ENCODE measurements at places on chromosomes 1 and 21. TPM values are rescaled to one million over a fixed set of nuclear protein-coding genes. Genes with fewer than 3 reads are reported as not detected.

DNA sequence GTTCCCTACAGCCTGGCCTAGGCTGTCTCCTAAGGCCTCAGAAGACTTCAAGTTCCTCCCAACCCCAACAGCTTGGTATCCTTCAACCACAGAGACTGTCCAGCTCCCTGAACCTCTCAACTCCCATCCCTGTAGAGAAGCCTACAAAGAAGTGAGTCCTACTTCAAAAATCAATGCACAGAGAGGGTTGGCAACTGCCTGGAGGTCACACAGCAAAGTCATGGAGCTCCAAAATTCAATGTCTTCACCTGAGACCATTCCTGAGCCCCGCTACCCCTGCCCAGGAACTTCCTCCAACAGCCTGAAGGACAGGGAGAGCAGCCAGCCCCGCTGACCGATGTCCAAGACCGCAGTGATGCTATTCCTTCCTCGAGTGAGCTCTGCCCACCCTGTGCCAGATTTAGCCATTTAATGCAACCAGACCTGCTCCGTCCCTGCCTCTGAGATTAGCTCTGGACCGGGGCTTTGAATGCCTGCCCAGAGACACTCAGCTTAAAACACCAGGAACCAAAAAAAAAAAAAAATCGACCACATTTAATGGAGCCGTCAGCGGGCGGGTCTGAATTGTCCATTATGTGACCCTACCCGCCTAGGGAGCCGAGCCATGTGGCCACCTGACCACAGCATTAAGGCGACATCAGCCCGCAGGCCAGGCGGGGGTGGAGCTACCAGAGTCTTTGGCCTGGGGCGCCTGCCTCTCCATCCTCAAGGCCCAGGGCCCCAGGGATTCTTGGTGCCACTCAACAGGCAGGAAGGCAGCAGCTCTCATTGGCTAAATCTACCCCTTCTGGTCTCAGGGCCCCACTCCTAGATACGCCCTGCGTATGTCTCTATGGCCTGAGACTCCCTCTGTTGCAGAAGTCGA is 148.6 kb downstream of the SYF2 start:
- no peak for DNase-seq

DNA sequence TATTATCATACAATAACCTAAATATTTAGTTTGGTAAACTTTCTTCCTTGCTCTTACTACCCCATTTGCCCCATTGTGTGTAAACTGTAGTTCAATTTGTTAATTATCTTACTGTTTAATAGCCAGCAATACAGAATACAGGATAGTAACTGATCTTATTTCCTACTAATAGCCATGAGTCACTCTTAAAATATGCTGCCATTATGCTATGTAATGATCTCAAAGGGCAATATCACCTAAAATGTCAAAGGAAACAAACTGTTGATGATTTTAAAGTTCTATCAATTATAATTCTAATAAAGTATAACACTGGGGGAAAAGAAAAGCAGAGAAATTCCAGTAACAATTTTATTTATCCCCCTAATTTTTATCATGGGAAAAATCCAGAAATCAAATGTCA is 4.3 kb downstream of the SLC30A1 start:
- no peak for DNase-seq

- no peak for DNase-seq
These were observed 47.0 kb downstream of the IGSF21 start for GRCh38 chr1:18154430-18155194.

GRCh38 chr21:41786509-41786987 is 19.7 kb upstream of the RIPK4 start:
- DNase-seq, result no peak

- DNase-seq, result no peak
These were observed 189.4 kb downstream of the MATN1 start for GRCh38 chr1:30533796-30534550.

DNA sequence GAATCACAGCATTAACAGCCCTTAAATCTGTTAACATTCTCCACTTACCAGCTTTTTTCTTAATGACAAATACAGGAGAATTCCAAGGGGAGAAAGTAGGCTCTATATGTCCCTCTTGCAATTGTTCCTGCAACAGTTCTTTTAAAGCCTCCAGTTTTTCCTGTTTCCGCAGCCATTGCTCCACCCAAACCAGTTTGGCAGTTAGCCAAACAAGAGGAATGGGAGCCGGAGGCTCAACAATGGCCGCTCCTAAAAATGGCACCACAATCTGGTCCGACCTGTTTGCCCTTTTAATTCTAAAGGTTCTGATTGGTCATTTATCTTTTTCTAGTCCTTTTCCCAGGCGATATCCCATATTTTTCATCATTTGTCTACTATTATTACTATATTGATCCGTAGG is 14.0 kb upstream of the L1TD1 start:
- no peak for DNase-seq

DNA sequence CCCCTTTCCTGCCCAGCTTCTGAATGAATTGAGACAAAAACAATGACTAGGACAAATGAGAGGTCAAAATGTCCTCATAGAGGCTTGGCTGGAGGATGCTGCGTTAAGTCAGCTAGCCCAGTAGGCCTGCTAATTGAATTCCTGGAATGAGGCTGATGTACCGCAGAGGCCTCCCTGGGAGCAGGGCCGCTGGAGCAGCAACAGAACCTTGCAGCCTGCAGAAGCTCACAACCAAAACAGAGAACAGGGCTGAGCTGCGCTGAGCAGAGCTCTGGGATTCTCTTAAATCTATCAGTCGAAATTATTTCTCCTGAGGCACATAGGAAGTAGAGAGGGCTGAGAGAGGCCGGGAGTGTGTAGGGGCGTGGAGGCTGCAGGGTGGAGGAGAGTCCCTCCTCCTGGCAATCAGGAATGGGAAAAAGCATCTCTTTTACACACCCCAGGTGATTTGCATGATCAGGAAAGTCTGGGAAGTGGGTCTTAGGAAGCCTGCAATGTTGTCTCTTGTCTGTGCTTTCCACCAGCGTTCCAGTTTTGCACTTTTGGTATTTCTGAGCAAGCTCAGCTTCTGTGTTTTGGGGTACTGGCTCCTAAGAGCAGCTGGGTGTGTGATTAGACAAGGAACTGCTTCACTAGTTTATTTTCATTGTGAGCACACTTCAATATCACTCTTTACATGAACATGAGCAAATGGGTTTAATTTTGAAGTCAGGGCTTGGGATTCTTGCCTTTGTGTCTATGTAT is 66.5 kb downstream of the RYR2 start:
- no peak for DNase-seq

The ANKRD65 gene
- polyA plus RNA-seq, result 0.05 TPM

The CELA3A gene
- not detected for polyA plus RNA-seq

The DDR2 gene
- polyA plus RNA-seq, result 0.14 TPM

The TFF2 gene
- not detected for polyA plus RNA-seq

The LCE2B gene
- polyA plus RNA-seq, result not detected

The HAPLN2 gene
- polyA plus RNA-seq, result 0.13 TPM

The RIMKLA gene
- 0.35 TPM for polyA plus RNA-seq

The CRYAA gene
- not detected for polyA plus RNA-seq
